ENCODE measurements at places on chromosomes 13 and 19.

- DNase-seq, result no peak
Observed at GRCh38 chr13:110991991-110992508, 77.2 kb upstream of the ANKRD10 start.

- no peak for DNase-seq
Observed at GRCh38 chr19:14059652-14060155, 2.2 kb downstream of the PALM3 start.

- no peak for DNase-seq
Observed at GRCh38 chr19:11387162-11388034, 3.3 kb upstream of the EPOR start.

DNA sequence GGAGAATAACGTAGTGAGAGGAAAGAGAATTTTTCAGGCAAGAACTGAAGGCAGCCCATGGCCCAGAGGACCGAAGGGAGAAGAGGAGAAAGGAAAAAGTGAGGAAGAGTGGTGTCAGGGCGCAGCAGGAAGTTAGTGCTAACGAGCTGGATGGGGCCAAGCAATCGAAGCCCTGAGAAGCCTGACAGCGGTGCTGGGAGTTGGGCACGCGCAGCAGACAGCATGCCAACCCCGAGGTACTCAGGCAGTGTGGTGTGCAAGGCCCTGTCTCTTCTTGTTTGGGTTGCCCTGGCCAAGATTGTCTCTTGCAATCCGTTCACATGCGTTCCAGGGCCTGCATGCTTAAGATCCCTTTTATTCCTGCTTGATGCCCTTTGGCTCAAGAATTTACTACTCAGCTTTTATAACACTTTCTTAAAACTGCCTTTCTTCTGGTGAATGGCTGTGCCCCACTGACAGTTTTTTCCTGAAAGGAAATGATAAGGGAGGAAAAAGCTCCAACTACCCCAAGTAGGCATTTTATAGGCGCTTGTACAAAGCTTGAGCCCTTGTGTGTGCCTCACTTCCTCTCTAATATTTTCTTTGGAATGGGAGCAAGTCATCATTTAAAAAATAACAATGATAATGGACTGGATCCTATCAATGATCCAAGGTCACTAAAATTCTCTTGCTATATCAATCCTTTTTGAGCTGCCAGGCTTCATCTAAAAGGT, 115.4 kb downstream of the FLT1 start:
- DNase-seq, result no peak

DNA sequence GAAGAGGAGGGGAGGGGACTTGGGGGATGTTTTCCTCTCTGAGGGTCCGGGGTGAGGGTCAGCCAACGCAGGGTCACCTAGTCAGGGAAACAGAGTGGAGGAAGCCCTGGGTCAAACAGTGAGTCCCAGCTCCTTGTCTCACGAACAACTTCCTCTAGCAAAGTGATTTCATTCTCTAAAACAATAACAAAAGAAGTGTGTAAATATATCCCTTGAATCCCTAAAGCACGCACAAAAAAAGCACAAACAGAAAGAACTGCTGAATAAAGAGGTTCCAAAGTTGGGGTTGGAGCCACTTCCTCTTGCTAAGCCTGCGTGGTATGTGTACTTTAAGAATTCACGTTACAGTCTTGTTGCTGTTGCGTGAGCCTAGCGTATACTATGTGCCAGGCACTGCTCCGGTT, 1.5 kb upstream of the C5AR2 start:
- DNase-seq, result no peak

All from head of caudate nucleus (tissue), 42 donors.